ENCODE measurements at places on chromosomes 4 and X. TPM values are rescaled to one million over a fixed set of nuclear protein-coding genes. Genes with fewer than 3 reads are reported as not detected.

GRCh38 chrX:51420610-51421009 is 75.8 kb downstream of the NUDT11 start:
- no peaks in the 10 kb centered on the region for H3K27me3 ChIP-seq
- no peaks in the 10 kb centered on the region for H3K36me3 ChIP-seq
- H3K4me1 ChIP-seq: no peaks in the 10 kb centered on the region
- no peak overlapping the region for H3K27ac ChIP-seq
- H3K4me3 ChIP-seq: no peak overlapping the region
- no peak for DNase-seq

GRCh38 chrX:134544513-134545151 is 84.7 kb downstream of the HPRT1 start:
- no peak overlapping the region for H3K4me3 ChIP-seq
- no peaks in the 10 kb centered on the region for H3K4me1 ChIP-seq

GRCh38 chr4:141121101-141121500 is 12.2 kb downstream of the RNF150 start:
- no peaks in the 10 kb centered on the region for H3K36me3 ChIP-seq
- H3K27ac ChIP-seq: no peak overlapping the region
- H3K4me1 ChIP-seq: no peaks in the 10 kb centered on the region
- no peaks in the 10 kb centered on the region for H3K27me3 ChIP-seq
- no peak overlapping the region for H3K4me3 ChIP-seq

GRCh38 chr4:86594559-86595425 is 677 bp downstream of the PTPN13 start:
- H3K4me1 ChIP-seq: peaks cover 15% of the 10 kb centered on the region
- H3K27ac ChIP-seq: peak overlapping the region; percentile 89
- peak; percentile 55 for DNase-seq
- no peaks in the 10 kb centered on the region for H3K27me3 ChIP-seq
- peak overlapping the region; percentile 62 for H3K4me3 ChIP-seq

- no peak overlapping the region for H3K4me3 ChIP-seq
- no peaks in the 10 kb centered on the region for H3K36me3 ChIP-seq
- no peak for DNase-seq
- H3K27me3 ChIP-seq: no peaks in the 10 kb centered on the region
Observed at GRCh38 chr4:129336457-129337227, 240.7 kb downstream of the C4orf33 start.

DNA sequence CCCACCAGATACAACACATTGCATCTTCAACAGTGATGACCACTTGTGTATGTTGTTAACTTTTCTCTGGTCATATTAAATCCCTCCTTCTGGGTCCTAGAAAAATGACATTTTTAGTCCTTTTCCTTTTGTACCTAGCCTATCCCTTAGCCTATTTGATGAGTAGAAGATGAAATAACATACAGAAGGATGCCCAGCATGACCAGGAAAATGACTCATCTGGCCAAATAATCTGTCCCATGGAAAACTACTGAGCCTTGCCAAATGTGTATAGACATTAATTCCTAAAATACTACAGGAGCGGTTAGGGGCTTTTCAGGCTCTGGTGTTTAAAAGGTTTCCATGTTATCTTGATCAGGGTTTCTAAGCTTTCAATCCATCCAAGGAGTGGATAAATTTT is 129.0 kb upstream of the KCNIP4 start:
- no peaks in the 10 kb centered on the region for H3K36me3 ChIP-seq
- H3K4me1 ChIP-seq: no peaks in the 10 kb centered on the region
- H3K27ac ChIP-seq: no peak overlapping the region
- no peak for DNase-seq
- no peaks in the 10 kb centered on the region for H3K27me3 ChIP-seq
- no peak overlapping the region for H3K4me3 ChIP-seq

- H3K27ac ChIP-seq: no peak overlapping the region
- H3K4me3 ChIP-seq: no peak overlapping the region
- no peak for DNase-seq
- H3K36me3 ChIP-seq: no peaks in the 10 kb centered on the region
Observed at GRCh38 chrX:1418901-1419544, 27.1 kb upstream of the SLC25A6 start.

DNA sequence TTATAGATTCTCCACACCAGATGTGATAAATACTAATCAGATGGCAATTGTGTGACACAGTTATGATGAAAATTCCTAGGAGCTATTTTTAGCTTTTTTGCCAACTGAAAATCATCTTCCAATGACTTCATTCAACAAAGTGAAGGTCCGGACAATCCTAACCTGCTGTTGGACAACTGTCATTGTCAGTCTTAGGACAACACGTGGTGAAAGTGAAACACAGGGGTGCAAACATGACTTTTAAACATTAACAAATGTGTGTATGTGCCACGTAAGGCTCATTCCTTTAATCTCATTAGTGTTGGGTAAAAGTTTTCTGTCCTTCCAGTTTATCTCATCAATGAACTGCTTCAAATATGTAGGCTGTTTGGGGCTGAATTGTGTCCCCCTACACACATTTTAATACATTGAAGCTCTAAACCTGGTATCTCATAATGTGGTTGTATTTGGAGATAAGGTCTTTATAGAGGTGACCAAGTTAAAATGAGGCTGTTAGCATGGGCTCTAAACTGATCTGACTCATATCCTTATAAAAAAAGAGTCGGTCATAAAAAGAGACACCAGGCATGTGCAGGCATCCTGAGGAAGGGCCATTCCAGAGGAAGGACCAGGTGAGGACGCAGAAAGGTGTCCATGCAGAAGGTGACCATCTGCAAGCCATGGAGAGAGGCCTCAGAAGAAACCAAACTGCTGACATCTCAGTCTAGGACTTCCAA is 41.2 kb upstream of the SMAD1 start:
- no peaks in the 10 kb centered on the region for H3K27me3 ChIP-seq
- H3K27ac ChIP-seq: no peak overlapping the region
- no peak overlapping the region for H3K4me3 ChIP-seq
- no peak for DNase-seq
- no peaks in the 10 kb centered on the region for H3K36me3 ChIP-seq
- H3K4me1 ChIP-seq: no peaks in the 10 kb centered on the region

- H3K4me3 ChIP-seq: no peak overlapping the region
- peaks cover 41% of the 10 kb centered on the region for H3K36me3 ChIP-seq
- H3K27ac ChIP-seq: no peak overlapping the region
Observed at GRCh38 chr4:78609580-78609979, 58.0 kb downstream of the ANXA3 start.

DNA sequence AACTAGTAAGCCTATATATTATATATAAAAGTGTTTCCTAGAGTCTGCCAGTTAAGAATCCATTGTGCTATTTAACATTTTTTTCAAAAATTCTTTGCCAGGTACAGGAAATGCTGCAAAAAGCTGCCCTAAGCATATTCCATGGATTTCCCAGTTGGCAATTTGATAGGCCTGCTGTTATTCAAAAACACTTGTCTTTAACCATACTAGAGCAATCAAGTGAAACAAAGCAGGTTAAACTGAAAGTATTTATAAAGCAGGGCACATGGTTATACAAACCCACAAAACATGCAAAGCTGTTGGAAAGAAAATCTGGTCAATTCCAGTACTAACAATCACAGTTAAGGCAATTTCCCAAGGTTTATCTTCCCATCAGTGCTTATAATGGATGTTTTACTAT is 159.9 kb downstream of the UNC5C start:
- H3K27me3 ChIP-seq: no peaks in the 10 kb centered on the region
- no peak overlapping the region for H3K27ac ChIP-seq
- no peaks in the 10 kb centered on the region for H3K36me3 ChIP-seq
- no peak for DNase-seq
- H3K4me3 ChIP-seq: no peak overlapping the region
- no peaks in the 10 kb centered on the region for H3K4me1 ChIP-seq

DNA sequence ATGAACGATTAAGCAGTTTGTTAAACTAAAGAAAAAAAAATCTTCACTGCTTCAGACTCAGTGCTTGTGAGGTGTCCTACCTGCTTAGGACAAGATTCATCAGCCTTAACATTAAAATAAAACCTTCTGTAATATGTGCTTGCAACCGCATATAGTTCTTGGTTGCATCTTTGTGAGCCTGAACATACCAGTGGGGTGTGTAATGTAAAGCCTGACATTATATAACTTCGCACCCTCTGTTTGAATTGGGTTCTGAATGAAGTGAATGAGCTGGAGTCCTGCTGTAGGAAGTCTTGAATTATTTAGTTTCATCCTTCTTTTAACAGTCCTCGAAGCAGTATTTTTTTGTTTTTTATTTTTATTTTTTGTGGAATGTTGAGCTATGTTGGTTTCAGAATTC is 3.1 kb downstream of the KDM6A start:
- no peak for DNase-seq
- H3K4me1 ChIP-seq: peaks cover 5% of the 10 kb centered on the region
- no peaks in the 10 kb centered on the region for H3K36me3 ChIP-seq
- H3K4me3 ChIP-seq: no peak overlapping the region

- H3K27ac ChIP-seq: no peak within 1 kb of the TSS
- H3K36me3 ChIP-seq: no peaks in the 10 kb centered on the region
- H3K4me3 ChIP-seq: no peak within 1 kb of the TSS
- no peaks in the 10 kb centered on the region for H3K4me1 ChIP-seq
Observed at GRCh38 chr4:72031868-72032608, at the start of gene NPFFR2. Gene NPFFR2, plus strand, starts transcription at chr4:72032000. Its CDS starts 96,592 bp downstream, at chr4:72128592.

- no peaks in the 10 kb centered on the region for H3K4me1 ChIP-seq
- no peaks in the 10 kb centered on the region for H3K36me3 ChIP-seq
- no peak overlapping the region for H3K27ac ChIP-seq
- no peaks in the 10 kb centered on the region for H3K27me3 ChIP-seq
Observed at GRCh38 chr4:141932490-141932889, 296.1 kb downstream of the IL15 start.

- no peaks in the 10 kb centered on the region for H3K27me3 ChIP-seq
- no peak for DNase-seq
- no peak overlapping the region for H3K27ac ChIP-seq
- H3K4me3 ChIP-seq: no peak overlapping the region
Observed at GRCh38 chr4:53558065-53558801, 33.1 kb downstream of the LNX1 start.

DNA sequence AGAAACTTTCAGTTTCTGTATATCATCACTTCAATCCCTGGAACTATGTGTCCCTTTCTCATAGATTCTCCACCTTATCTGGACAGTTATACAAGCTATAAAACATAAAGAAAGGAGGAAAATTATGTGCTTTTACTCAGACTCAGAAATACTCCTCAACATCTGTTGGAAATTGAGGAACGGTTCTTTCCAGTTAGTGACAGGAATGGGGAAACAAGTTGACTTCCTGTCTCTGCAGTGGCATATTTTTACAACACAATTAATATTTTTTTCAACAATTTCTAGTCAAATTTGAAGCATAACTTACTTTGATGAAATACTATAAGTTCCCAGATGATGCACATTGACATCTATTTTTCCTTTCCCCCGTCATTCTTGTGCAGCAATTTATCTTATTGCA is 27.9 kb downstream of the ABHD18 start:
- no peak for DNase-seq
- no peak overlapping the region for H3K27ac ChIP-seq
- no peaks in the 10 kb centered on the region for H3K4me1 ChIP-seq
- H3K4me3 ChIP-seq: no peak overlapping the region
- H3K27me3 ChIP-seq: no peaks in the 10 kb centered on the region
- peaks cover 27% of the 10 kb centered on the region for H3K36me3 ChIP-seq

- no peak overlapping the region for H3K27ac ChIP-seq
- no peak for DNase-seq
- H3K27me3 ChIP-seq: no peaks in the 10 kb centered on the region
- H3K36me3 ChIP-seq: no peaks in the 10 kb centered on the region
Observed at GRCh38 chr4:19596342-19596741, 655.4 kb upstream of the SLIT2 start.

DNA sequence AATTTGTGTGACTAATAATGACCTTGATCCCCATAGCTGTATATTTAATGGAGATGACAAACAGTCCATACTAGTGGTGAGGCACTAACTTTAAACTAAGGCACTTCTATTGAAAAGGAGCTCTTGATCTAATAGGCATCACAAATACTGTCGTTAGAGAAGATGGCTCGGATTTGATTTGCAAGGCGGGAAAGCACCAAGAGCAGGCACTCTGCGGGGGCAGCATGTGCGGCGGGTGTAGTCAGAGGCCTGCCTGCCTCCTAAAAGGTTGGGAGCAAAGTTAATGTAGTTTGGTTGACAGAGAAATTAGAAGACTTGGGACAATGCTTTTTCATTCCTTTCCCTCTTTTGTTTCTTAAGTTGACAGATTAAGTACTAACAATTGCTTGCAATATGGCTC is 278.8 kb downstream of the CFAP299 start:
- H3K36me3 ChIP-seq: no peaks in the 10 kb centered on the region
- H3K4me3 ChIP-seq: no peak overlapping the region
- H3K4me1 ChIP-seq: no peaks in the 10 kb centered on the region
- no peak for DNase-seq
- no peak overlapping the region for H3K27ac ChIP-seq

GRCh38 chrX:119187298-119187697 is 48.8 kb upstream of the PGRMC1 start:
- DNase-seq: no peak
- no peaks in the 10 kb centered on the region for H3K27me3 ChIP-seq
- no peaks in the 10 kb centered on the region for H3K4me1 ChIP-seq
- no peak overlapping the region for H3K4me3 ChIP-seq
- H3K36me3 ChIP-seq: no peaks in the 10 kb centered on the region

DNA sequence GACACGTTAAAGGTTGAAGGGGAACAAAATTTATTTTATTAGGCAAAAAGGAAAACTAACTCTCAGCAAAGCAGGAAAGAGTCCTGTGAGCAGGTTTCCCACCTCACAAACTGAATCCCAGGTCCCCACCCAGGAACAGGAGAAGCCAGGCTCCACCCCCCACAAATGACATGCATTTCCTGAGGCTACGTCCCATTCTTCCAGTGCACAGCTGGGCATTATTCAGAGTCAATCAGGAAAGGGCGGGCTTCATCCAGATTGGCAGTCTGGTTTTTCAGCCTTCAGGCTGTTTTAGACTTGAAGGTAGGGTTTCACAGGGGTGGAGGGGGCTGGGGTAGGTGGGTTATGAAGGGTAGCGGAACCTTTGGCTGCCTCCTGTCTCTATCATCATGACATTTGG is 11.9 kb upstream of the ASIC5 start:
- DNase-seq: no peak
- no peak overlapping the region for H3K27ac ChIP-seq
- H3K27me3 ChIP-seq: no peaks in the 10 kb centered on the region
- no peak overlapping the region for H3K4me3 ChIP-seq

- no peaks in the 10 kb centered on the region for H3K4me1 ChIP-seq
- DNase-seq: no peak
- no peaks in the 10 kb centered on the region for H3K36me3 ChIP-seq
- H3K27me3 ChIP-seq: peaks cover 3% of the 10 kb centered on the region
- no peak overlapping the region for H3K27ac ChIP-seq
Observed at GRCh38 chrX:96619588-96619987, 65.1 kb upstream of the DIAPH2 start.

The FAM149A gene
- total RNA-seq: 10.1 TPM

The IRS4 gene
- not detected for total RNA-seq

The GRIA3 gene
- total RNA-seq: 0.37 TPM

The TENM3 gene
- total RNA-seq: 5.6 TPM

The GPR50 gene
- not detected for total RNA-seq

The CHRDL1 gene
- 31.2 TPM for total RNA-seq

The PCDH19 gene
- 0.24 TPM for total RNA-seq

The FAM241A gene
- 3.3 TPM for total RNA-seq

The SPANXC gene
- total RNA-seq: not detected

The GSX2 gene
- not detected for total RNA-seq

The HPGDS gene
- total RNA-seq: 4.4 TPM

The RCHY1 gene
- total RNA-seq: 28.3 TPM

The MAGEA11 gene
- not detected for total RNA-seq

Measured in left lung (tissue), 14 donors.